Left colon (tissue), 2 donors: ENCODE measurements at places on chromosomes 7 and 10. TPM values are rescaled to one million over a fixed set of nuclear protein-coding genes. Genes with fewer than 3 reads are reported as not detected.

Gene RBP4
- 10.1 TPM for total RNA-seq

Gene NAPEPLD
- total RNA-seq = 66.5 TPM

Gene TRIM4
- total RNA-seq = 21.5 TPM

Gene DHTKD1
- 34.6 TPM for total RNA-seq

Gene IFT22
- 6.0 TPM for total RNA-seq

Gene GCK
- 0.22 TPM for total RNA-seq

Gene RASA4B
- 13.4 TPM for total RNA-seq

GRCh38 chr7:139899328-139899955 lies 70.4 kb downstream of the TBXAS1 start:
- no peak for DNase-seq

DNA sequence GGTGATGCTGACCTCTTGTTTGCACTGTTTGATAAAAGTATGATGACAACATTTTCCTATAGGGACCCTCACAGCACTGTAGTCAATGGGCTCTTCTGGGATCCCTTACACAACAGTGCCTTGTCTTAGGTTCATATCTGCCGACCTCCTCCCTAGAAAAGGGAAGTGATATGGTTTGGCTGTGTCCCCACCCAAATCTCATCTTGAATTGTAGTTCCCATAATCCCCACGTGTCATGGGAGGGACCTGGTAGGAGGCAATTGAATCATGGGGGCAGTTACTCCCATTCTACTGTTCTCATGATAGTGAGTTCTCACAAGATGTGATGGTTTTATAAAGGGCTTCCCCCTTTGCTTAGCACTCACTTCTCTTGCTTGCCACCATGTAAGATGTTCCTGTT lies 23.1 kb downstream of the ZC3HAV1 start:
- DNase-seq = no peak

- no peak for DNase-seq
These were observed 501.6 kb downstream of the GALNT17 start for GRCh38 chr7:71633551-71634008.

DNA sequence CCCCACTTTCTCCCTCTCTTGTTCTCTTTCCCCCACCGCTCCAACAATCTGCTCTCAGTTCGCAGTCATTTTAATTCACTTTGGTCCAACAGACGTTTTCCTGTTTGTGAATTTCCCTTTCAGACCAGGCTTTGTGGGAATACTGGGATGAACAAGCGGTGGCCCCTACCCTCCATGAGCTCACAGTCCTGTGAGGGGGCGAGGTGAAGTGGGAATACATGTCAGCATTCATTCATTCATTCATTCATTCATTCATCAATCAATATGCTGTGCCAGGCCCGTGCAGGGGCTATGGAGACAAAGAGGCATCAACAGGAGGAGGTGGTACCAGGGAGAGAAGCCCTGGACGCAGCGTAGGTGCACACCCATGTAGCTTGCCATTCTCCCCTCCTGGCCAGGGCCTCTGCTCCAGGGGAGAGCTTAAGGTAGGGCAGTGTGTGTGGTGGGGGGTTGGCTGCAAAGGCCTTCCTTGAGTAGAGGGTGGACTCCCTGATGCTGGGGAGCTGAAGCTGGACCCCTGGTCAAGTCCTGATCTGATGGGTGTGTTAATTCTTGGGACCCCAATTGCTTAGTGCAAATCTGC lies 16.1 kb downstream of the PRF1 start:
- DNase-seq = no peak

DNA sequence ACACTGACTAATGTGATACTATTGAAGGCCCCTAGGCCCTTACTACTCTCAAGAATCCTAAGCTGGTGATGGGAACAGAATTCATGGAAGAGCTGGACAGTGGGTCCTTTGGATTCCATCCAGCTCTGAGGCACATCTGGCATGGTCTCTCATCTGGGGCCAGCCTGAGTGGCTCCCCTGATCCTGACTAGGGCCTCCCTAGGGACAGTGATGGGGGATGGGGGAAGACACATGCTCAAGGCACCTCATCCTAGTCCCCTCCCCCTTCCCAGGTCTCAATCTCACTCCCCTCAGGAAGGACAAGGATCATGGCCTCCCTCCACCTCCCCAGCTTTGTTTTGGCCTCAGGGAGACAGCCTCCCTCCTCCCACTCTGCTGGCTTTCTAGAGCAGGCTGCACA lies 1.8 kb downstream of the KCNIP2 start:
- no peak for DNase-seq

- no peak for DNase-seq
These were observed 852.0 kb upstream of the PHF14 start for GRCh38 chr7:10121631-10122030.

DNA sequence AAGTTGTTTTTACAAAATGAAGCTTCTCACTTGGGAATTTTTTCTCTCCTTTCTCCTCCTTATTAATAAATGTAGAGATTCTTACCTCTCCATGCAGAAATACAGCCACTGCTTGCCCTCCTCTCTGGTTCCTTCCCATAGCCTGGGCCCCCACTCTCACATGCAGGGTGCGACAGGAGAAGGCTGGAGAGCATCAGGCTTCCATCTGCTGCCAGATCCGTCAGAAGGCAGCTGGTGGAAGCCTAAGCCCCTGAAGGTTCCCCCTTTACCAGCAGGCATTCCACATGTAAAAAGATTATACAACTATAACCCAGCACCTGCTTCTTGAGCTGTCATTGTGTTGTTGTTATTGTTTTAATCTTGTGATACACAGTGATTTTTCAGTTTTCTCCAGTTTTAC lies 314.2 kb downstream of the LHFPL3 start:
- DNase-seq = no peak

GRCh38 chr10:38209332-38209731 lies 115.2 kb downstream of the ZNF37A start:
- DNase-seq = no peak

DNA sequence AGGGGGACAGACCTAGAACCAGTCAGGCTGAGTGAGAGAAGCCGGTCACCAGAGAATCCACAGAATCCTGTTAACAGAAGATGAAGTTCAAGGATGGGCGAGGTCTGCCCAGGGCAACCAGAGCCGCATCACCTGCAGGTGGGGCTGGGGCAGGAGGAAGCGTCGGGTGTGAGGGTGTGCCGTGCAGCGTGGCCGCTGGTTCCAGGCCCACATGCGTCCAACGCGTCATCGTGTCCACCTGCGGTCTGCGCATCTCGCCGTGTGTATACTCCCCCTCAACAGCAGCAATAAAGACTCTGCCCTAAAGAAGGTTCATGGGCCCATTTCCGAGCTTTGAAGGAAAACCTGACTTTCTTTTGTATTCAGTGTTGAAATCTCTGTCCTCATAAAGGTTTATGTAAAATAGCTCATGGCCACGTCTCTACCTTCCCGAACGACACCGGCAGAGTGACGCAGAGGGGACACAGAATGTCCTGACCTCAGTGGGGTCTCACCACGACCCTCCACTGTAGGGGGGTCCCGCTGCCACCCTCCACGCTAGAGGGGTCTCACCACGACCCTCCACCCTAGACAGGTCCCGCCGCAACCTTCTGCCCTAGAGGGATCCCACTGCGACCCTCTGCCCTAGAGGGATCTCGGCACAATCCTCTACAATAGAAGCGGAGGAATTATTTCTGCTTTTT lies 446.9 kb downstream of the PTPRN2 start:
- DNase-seq = no peak

DNA sequence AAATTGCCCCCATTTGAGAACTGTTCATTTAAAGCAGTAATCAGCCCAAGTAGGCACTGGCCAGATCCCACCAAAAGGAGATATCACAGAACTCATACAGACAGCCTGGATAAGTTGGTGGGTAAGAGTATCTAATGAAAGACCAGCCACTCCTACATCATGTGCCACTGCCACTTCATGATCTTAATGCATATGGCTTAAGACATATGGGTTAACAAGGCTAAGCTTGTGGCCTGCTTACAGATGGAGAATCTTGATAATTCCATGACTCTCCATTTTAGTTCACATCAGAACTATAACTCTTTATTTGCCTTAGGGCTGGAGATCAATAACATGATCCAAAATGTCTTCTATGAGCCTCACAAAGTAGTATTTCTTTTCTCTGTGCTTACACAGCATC lies 6.8 kb upstream of the IFIT1B start:
- no peak for DNase-seq

GRCh38 chr7:139523199-139523941 lies at the start of gene CLEC2L:
CLEC2L (plus strand) TSS chr7:139523685; CDS start chr7:139523928, 243 bp downstream.
- no peak for DNase-seq

- no peak for DNase-seq
These were observed 44.8 kb downstream of the MALSU1 start for GRCh38 chr7:23343806-23344475.

DNA sequence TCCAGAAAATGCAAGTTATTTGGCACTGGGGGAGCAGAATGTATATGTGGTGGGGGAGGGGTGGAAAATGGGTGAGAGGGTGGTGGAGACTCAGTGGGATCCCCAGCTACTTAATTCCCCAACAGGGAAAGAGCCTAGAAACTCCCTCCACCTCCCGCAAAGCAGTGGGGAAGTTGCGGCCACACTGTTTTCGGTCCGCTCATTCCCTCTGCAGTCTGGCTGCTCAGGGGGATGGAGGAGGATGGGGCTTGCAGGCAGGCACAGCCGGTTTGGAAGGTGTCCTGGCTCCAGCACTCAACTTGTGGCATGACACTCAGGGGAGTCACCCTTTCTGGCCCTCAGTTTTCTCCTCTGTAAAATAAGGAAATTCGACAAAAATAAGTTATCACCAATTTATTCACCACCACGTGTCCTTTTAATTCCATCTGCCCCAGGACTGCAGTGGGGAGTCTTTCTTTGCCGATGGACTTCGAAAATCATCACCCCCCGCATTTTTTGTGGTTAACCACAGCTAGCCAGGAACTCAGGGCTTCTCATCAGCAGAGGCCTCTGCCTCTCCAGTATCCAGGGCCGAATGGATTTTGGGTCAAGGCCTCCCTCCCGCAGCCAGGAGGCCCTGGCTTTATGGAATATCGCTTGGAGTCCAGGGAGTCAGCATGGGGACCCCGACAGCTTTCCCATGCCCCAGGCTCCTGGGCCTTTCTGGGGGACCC lies 1.6 kb upstream of the HTRA1 start:
- DNase-seq = no peak

GRCh38 chr7:133750287-133750686 lies 376.9 kb upstream of the LRGUK start:
- DNase-seq = no peak

DNA sequence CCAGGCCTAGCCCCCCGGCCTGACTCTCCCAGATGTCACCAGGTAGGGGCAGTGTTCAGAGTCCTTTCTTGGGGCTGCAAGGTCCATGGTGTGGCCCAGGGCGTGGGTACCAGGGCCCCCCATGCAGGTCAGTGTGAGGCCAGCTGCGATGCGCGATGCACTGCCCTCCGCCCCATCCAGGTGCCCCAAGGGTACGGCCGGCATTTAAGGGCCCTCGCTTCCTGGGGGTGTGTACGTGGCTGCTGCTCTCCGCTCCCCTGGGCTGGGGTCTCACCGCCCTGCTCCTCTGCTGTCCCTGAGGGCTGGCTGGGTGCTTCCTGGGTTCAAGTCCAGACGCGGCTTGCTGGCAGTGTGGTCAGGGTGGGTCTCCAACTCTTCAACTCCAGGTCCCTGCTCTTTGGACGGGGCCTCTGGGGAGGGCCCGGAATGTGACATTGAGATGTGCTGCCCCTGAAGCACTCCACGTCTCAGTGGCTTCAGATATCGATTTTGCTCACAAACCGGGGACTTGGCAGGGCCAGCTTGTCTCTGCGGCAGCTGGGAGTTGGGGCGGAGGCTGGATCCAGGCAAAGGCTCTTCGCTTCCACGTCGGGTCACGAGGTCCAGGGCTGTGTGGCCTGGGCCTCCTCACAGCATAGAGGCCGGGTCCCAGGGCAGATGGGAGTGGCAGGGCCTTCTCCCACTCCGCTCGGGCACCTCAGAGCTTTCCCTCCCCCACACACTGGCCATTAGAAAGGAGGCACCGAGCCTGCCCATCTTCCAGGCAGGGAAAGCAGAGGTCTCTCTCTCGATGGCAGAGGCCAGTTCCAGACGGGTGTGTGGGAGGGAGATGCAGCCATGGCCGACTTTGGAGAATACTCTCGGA lies 93.2 kb downstream of the UNCX start:
- no peak for DNase-seq

- DNase-seq = no peak
These were observed 15.0 kb downstream of the GARIN1A start for GRCh38 chr7:128687131-128687530.

DNA sequence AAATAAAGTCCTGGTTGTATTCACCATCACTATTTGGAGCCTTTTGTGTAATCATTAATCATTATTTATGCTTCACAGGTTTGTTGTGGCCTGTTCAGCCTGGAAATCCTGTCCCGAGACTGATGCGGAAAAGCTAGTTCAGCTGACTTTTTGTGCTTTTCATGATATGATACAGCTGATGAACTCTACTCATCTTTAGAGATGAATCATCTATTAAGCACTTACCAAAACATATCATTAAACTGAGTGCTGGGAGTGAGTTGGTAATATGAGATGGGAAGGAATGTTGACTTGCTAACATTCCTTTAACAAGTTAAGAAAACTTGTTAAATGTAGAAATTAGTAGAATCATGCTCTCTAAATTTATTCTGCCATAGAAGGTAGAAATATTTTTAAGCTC lies 53.0 kb downstream of the CROT start:
- no peak for DNase-seq

DNA sequence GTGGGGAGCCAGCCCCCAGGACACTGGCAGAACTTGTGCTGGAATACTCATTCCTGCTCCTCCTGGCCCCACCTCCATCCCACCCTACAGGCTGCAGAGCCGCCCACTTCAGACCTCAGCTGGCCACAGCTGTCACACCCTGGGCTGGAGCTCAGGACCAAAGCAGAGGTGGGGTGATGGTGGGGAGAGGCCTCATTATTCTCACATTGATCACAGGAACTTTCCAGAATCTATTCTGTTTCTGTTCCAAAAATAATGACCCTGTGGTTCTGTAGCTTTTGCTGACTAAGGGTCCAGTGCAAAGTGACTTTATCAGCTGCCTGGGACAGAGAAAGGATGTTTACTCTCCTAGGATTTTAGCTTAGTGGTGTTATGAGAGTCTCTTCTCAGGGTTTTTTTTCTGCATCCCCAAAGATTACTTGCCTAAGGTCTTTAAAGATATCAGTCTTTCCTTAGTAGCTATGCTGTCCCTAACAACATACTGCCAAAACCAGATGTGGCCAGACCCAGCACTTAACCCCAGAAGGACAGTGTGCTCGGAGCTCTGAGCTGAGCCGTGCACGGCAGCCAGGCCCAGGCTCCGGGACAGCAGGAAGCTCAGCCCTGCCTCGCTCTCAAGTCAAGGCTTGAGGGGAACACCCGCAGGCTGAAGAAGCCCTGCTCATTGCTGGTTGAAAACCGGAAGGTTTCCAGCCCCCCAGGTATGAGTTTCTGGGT lies 223.3 kb downstream of the MLLT10 start:
- DNase-seq = no peak
